ENCODE measurements at places on chromosomes 6 and 20. TPM values are rescaled to one million over a fixed set of nuclear protein-coding genes. Genes with fewer than 3 reads are reported as not detected.

DNA sequence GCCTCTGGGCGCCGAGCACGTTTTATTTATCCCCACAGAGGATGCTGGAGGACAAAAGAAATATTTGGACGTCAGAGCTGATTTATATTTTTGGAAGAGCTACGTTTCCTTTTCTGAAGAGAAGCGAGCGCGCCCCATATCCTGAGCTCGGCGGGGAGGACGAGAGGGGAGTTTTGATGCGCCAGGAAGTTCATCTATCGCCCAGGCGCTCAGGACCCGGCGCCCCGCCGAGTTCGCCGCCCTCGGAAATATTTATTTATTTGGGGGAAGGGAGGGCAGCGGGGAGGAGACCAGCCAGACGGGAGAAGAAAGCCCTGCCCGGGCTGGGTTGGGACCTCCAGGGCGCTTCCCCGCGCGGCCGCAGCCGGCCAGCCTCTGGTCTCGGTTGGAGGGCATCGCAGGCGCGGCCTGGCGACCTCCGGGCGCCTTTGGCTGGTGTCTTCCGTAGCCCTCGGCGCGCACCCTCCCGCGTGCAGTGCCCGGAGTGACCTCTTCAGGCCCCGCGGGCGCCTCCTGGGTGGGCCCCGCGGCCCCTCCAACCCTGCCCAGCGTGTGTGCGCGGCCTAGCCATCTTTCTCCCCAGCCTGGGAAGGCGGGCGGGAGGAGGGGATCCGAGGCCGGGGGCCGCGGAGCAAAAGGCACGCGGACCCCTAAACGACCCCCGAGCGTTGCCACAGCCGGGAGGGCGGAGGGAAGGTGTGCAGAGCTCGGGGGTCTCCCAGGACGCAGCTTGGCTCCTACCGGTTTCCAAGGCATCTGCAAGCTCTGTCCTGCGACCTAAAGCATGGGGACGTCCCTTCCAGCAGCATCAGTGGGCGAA is 5.4 kb upstream of the FOXF2 start:
- H3K27me3 ChIP-seq = peaks cover 74% of the 10 kb centered on the region
- no peaks in the 10 kb centered on the region for H3K36me3 ChIP-seq
- DNase-seq = no peak
- H3K4me3 ChIP-seq = no peak overlapping the region
- H3K27ac ChIP-seq = no peak overlapping the region
- peaks cover 19% of the 10 kb centered on the region for H3K4me1 ChIP-seq

ISM1 gene
- 2.0 TPM for total RNA-seq

DNA sequence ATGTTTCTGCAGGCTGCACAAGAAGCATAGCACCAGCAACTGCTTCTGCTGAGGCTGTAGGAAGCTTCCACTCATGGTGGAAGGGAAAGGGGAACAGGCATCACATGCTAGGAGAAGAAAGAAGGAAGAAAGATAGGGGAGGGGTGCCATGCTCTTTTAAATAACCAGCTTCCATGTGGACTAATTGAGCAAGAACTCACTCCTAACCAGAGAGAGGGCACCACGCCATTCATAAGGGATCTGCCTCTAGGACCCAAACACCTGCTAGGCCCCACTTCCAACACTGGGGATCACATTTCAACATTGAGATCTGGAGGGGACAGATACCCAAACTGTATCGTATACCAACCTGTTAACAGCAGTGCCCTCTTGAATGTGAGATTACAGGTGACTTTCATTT is 46.9 kb upstream of the ARMC2 start:
- DNase-seq = no peak
- H3K27ac ChIP-seq = no peak overlapping the region
- no peak overlapping the region for H3K4me3 ChIP-seq
- peaks cover 1% of the 10 kb centered on the region for H3K36me3 ChIP-seq
- peaks cover 48% of the 10 kb centered on the region for H3K4me1 ChIP-seq

- H3K27me3 ChIP-seq = peaks cover 6% of the 10 kb centered on the region
- H3K36me3 ChIP-seq = peaks cover 5% of the 10 kb centered on the region
- DNase-seq = no peak
- no peak overlapping the region for H3K4me3 ChIP-seq
- H3K4me1 ChIP-seq = no peaks in the 10 kb centered on the region
- no peak overlapping the region for H3K27ac ChIP-seq
These were observed 95.0 kb upstream of the FAM184A start for GRCh38 chr6:119173249-119174084.

- DNase-seq = no peak
- H3K4me1 ChIP-seq = no peaks in the 10 kb centered on the region
- H3K36me3 ChIP-seq = no peaks in the 10 kb centered on the region
- H3K27me3 ChIP-seq = no peaks in the 10 kb centered on the region
- H3K4me3 ChIP-seq = no peak overlapping the region
These were observed 392.5 kb downstream of the CDH4 start for GRCh38 chr20:61644378-61645076.

DNA sequence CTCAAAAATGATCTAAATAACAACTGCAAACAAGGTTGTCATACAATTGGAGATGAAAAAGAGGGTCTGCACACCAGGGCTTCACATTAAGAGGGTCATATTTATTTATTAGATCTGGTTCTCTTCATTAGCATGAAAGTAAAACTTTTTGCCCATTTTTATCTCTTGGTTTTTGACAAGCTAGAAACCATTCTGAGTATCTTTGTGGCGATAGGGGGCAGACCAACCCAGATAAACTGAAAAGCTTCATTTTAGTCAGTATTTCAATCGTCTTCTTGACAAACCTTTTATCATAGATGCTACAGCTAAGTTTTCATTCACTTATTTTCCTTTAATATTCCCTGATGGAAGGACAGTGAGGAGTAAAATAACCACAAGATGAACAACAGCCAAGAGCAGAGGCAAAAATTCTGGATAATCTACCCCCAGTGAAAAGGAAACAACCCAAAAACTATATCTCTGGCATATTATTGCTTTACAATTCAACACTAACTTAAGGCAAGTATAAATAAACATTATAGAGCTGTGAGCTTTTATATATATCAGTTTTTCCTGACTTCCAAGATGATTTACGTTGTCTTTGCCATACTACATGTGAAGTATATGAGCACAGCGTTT is 45.2 kb downstream of the THEMIS start:
- peaks cover 31% of the 10 kb centered on the region for H3K36me3 ChIP-seq
- no peaks in the 10 kb centered on the region for H3K27me3 ChIP-seq
- H3K4me1 ChIP-seq = peaks cover 48% of the 10 kb centered on the region
- peak overlapping the region; percentile 14 for H3K27ac ChIP-seq
- H3K4me3 ChIP-seq = no peak overlapping the region
- DNase-seq = no peak

DNA sequence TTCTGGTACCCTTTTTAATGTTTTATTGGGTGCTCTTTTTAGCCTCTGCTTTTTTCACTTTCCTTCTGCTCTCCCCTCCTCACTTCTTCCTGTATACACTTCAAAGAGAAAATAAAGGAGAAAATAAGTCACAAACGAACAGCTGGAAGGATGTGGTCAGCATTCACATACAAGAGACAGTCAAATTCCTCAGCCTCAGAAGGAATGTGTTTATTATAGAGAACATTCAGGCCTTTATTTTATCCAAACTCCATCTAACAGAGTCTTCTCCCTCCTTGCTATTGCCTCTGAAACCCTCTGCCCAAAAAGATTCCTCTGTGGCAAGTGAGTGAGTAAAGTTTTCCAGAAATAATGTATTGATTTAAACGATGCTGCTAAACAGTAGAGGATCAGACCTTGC is 490.4 kb downstream of the FRK start:
- no peak overlapping the region for H3K4me3 ChIP-seq
- no peaks in the 10 kb centered on the region for H3K4me1 ChIP-seq
- H3K27ac ChIP-seq = no peak overlapping the region
- H3K36me3 ChIP-seq = no peaks in the 10 kb centered on the region

DNA sequence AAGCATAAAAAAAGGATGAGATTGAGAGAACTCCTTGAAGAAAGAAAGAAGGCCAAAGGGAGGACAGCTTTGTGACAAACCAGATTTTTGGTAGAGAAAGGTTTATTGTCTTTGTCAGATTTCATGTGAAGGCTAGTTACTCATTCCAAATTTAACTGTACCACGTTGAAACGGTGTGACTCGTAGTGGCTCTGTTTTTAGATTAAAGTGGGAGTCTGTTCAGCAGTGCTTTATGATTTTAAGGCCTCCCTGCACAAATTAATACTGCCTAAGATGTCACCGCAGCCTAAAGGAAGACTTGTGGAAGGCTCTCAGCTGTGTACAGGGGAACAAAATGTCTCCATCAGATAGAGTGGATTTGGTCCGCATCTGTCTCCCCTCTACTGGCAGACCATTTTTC is 35.9 kb downstream of the CDC40 start:
- DNase-seq = no peak
- H3K4me1 ChIP-seq = no peaks in the 10 kb centered on the region
- no peak overlapping the region for H3K4me3 ChIP-seq
- H3K27ac ChIP-seq = no peak overlapping the region
- H3K27me3 ChIP-seq = no peaks in the 10 kb centered on the region
- H3K36me3 ChIP-seq = peaks cover 41% of the 10 kb centered on the region

DNA sequence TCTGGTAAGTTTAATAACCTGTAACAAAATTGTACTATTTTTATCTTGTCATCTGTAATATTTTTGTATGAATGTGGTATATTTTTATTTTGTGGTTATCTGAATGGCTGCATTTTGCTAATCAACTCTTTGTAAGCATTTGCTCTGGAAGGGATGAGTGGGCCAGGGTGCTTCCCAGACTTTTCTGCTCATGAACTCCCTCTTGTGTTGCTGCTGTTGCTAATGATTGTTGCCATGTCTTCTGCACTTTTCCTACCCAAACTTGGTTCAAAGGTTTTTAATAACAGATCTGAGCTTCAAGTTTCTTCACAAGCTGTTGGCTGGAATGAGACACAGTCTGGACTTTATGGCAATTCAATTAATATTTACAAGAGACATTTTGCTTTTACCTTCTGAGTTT is 1005.7 kb downstream of the HACE1 start:
- no peaks in the 10 kb centered on the region for H3K4me1 ChIP-seq
- H3K36me3 ChIP-seq = no peaks in the 10 kb centered on the region
- no peak for DNase-seq
- no peak overlapping the region for H3K4me3 ChIP-seq

Measured in activated T-helper 1 cell treated with anti-CD3 and anti-CD28 coated beads, Interleukin-12 subunit alpha, Interleukin-12 subunit beta, Interleukin-2, Interleukin-4 antibody, amounts not matched to agents 30 ng/mL and 10 ng/mL and 1 ng/mL, durations not matched to agents 14 hours and 24 hours and 36 hours (primary cell).